ENCODE measurements at places on chromosomes 12 and 14. TPM values are rescaled to one million over a fixed set of nuclear protein-coding genes. Genes with fewer than 3 reads are reported as not detected.

Gene SERPINA4
- total RNA-seq = 0.31 TPM

Gene CEP128
- 4.0 TPM for total RNA-seq

DNA sequence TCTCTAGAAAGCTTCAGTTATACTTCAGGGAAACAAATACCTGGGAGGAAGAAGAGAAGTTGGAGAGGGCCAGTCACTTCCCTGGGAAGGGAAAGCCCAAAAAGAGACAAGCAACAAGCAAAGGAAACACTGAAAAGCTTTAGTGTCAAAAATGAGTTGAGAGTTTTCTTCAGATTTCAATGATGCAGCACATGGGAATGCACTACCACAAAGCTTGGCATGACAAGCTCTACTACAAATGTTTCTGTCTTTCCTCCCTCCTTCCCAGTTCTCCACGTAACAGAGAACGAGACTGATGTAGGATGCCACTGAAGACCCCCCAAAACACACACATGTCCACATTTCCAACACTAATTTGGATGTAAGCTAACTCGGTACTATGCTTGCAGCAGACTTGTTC, 26.8 kb upstream of the ADAMTS20 start:
- DNase-seq = no peak
- no peak overlapping the region for H3K4me3 ChIP-seq
- H3K36me3 ChIP-seq = no peaks in the 10 kb centered on the region
- H3K4me1 ChIP-seq = no peaks in the 10 kb centered on the region

DNA sequence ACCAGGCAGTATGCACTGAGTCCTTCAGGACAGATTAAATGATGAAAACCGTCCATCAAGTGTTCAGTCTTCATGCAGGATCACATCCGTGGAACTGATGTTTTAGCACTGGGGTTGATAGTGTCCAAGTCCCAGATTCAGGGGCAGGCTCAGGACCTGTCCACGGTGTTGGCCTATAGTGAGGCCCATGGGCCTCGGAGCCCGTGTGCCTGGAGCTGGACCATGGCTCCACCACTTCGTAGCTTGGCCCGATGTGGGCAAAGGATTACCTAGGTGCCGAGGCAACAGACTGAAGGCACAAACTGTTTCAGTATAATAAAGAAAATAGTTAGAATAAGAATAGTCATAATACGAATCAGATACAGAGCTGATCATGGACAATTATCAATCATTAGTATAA, 41.8 kb downstream of the DDX51 start:
- H3K36me3 ChIP-seq = peaks cover 16% of the 10 kb centered on the region
- no peaks in the 10 kb centered on the region for H3K27me3 ChIP-seq
- H3K4me3 ChIP-seq = no peak overlapping the region
- H3K27ac ChIP-seq = no peak overlapping the region
- H3K4me1 ChIP-seq = no peaks in the 10 kb centered on the region

DNA sequence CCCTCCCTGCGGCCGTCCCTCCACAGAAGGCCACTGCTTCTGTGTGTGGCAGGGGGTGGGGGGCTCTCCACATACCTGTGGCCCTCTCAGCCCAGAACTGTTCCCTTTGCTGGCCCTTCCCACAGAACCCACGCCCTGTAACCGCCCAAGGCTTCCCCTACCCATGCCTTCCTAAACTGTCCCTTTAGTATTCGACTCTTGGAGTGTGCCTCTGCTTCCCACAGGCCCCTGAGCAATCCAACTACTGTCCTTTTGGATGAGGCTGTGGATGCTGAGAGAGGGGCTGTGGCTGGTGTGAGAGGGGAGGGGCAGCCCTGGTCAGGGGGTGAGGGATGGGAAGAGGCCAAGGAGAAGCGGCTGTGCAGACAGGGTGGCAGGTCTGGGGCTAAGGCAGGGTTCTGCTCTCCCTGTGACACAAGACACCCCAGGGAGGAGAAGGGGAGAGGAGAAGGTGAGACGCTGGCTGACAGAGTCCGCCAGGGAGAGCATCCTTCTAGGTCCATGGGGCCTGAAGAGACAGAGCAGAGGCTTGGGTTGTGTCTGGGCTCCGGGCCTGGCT, 46.0 kb downstream of the DLK1 start:
- H3K36me3 ChIP-seq = no peaks in the 10 kb centered on the region
- no peak overlapping the region for H3K27ac ChIP-seq
- H3K4me3 ChIP-seq = no peak overlapping the region
- H3K4me1 ChIP-seq = no peaks in the 10 kb centered on the region
- no peak for DNase-seq
- H3K27me3 ChIP-seq = no peaks in the 10 kb centered on the region

Gene DLGAP5
- not detected for total RNA-seq

DNA sequence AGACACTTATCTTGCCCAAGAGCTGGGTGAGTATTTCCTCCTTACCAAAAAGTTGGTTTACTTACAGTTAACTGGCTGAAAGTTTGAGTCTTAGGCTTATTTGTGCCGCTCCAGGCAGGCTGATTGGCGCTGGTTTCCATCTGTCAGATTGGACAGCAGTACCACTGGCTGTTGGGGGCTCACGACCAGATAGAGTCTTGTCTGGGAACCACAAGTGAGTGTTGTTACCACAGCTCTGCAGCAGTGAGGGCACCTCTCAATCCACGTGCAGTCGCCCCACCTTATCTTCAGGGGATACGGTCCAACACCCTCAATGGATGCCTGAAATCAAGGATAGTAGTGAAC, 58.9 kb downstream of the DDX51 start:
- DNase-seq = peak; percentile 23
- H3K27ac ChIP-seq = peak overlapping the region; percentile 69
- peak overlapping the region; percentile 87 for H3K4me3 ChIP-seq

DNA sequence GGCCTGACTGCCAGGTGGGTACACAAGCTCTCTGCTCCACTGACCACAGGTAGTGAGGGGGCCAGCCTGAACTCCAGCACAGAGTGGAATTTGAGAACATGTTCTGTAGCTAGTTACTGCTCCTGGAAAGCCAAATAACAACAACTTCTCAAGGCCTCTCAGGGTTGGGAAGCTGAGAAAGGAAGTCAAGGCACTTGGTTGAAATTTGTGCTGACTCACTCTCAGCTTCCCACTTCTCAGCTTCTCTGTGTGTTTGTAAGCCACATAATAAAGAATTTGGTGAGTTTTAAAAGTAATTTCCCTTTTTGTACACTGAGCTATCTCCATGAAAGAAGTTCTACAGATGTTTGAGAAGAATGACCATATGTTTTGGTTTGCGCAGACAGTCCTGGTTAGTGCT, 234.9 kb downstream of the KTN1 start:
- H3K27ac ChIP-seq = peak overlapping the region; percentile 26
- H3K4me1 ChIP-seq = no peaks in the 10 kb centered on the region
- no peaks in the 10 kb centered on the region for H3K36me3 ChIP-seq
- no peak for DNase-seq

DNA sequence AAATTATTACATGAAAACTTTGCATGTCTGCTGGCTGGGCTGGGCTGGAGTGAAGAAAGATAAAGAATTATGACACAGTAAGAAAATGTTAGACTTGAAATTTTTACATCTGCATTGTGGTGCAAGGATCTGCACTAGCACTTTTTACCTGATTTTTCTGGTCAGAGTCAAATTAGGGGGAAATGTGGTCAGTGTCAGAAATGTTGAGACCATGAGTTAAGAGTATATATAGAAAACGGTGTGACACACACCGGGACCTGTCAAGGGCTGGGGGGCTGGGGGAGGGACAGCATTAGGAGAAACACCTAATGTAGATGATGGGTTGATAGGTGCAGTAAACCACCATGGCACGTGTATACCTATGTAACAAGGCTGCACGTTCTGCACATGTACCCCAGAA, 90.3 kb downstream of the IGF1 start:
- H3K4me3 ChIP-seq = no peak overlapping the region
- DNase-seq = no peak
- no peaks in the 10 kb centered on the region for H3K27me3 ChIP-seq
- no peaks in the 10 kb centered on the region for H3K4me1 ChIP-seq
- H3K36me3 ChIP-seq = no peaks in the 10 kb centered on the region

DNA sequence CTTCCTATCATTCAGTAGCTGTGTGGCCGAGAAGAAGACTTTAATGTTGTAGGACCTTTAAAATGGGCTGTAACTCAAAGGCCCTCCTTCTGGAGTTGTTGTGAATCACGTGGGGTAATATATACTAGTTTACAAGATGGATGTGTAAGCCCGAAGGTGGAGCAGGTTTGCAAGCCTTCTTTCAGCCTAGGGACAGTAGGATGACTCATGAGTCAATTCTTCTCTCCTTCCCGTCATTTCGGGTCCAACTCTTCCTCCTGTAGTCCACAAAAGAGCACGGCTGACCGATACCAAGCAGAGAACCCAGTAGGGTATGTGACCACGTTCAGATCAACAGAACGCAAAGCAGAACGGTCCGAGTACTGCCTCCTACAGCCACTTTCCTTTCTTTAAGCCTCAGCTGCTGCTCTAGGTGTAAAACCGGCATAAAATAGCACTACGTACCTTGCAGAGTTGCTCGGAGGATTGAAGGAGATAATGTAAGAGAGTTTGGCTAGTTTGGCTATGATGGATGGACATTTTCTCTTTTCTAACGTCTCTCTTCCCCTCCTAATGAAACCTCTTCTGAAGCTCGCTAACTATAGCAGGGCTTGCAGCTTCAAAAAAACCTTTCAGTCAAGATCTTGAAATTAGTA, 1.3 kb upstream of the RASSF3 start:
- peak overlapping the region; percentile 90 for H3K27ac ChIP-seq
- DNase-seq = peak; percentile 39
- peaks cover 20% of the 10 kb centered on the region for H3K4me1 ChIP-seq
- H3K4me3 ChIP-seq = no peak overlapping the region
- H3K36me3 ChIP-seq = no peaks in the 10 kb centered on the region

DNA sequence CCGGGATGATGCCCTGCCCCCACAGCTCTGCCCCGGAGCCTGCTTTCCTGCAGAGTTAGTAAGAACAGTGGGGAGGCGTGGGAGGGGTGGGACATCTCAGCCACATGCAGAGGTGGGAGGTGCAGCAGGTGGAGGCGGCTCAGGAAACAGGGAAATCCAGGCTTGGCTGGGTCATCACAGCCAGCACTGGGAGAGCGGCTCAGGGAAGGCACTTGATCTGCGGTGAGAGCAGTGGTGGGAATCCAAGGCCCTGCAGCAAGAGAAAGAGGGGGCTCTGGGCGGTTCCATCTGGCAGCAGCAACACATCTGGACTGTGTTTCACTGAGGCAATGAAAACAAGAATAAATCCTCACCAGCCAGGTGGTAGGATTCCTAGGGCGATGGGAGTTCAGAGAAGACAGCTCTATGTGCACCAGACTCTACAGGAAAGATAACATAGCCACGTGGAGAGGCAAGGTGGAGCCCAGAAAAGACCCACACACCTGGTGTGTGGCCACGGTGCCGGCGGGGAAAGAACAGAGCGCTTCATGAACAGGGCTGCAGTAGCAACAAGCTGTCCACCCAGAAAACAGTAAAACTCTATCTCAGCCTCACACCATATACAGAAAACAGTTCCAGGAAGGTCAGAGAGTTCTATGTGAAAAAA, 57.6 kb downstream of the CCDC85C start:
- H3K4me3 ChIP-seq = no peak overlapping the region
- H3K27ac ChIP-seq = no peak overlapping the region

DNA sequence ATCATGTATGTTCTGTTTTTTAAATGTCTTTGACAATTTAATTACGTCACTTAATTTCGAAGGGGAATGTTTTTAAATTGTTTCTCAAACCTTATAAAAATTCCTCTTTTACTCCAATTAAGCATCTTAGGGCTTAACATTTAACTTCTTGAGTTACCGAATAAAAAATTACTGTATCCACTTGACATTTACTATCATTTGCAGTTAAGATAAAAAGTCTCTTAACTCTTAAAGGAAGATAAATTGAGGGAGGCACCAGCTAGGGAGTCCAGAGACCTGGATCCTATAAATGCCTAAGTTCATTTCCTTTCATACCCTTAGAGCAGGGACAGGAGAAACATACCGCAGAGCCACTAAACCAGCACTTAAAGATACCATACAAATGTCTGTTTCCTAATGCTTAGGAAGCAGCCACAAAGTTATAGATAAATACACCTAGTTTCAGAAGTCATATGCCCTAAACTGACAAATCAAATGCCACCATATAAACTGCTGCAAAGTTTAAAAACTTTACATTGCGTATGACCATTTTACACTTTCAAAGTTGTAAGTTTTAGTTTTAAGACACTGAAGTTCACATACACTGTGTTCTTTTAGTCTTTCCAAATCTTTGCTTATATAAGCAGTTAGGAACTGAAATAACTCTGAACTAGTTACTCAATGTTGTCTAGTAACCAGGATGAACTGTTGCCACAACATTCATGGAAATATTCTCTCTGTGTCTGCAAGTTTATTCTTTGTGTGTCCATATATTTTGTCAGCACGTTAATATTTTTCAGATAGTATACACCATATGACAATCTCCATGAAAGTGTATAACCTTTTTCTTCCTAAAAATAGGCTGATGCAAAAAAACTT, 71.2 kb downstream of the GALNT4 start:
- H3K4me3 ChIP-seq = no peak overlapping the region
- no peaks in the 10 kb centered on the region for H3K36me3 ChIP-seq
- no peak overlapping the region for H3K27ac ChIP-seq
- H3K27me3 ChIP-seq = no peaks in the 10 kb centered on the region

Gene PPP1R36
- total RNA-seq = 2.0 TPM

GRCh38 chr12:86261142-86261541, 5.0 kb upstream of the MGAT4C start:
- no peak overlapping the region for H3K27ac ChIP-seq
- no peaks in the 10 kb centered on the region for H3K4me1 ChIP-seq
- H3K4me3 ChIP-seq = no peak overlapping the region

GRCh38 chr14:106039400-106039799, 513.0 kb downstream of the TMEM121 start:
- H3K36me3 ChIP-seq = no peaks in the 10 kb centered on the region
- peaks cover 10% of the 10 kb centered on the region for H3K27me3 ChIP-seq
- no peaks in the 10 kb centered on the region for H3K4me1 ChIP-seq
- peak; percentile 4 for DNase-seq

DNA sequence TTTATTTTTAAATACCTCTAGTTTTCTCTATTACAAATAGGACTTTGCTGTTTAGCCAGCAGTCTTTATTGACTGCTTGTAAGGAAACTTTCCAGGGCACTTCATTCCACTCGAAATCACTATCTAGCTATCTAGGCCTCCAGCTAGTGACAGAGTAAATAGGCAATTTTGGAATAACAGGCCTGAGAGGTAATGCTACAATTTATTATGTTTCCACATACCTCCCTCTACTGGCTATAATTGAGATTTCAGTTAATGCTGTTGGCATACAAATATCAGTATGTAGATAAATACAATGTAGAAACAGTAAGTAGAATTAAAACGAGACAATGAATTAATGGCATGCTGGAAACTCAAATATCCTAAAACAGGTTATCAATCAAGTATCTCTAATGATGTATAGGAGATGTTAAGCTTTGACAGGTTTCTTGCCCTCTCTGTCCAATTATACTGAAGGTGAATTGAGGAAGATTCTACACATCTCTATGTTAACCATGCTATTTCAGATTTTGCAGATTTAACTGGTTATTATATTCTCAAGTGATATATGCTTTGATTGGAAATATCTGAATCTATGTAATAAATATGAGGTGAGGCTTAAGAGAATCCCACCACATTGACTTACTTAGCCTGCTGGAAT, 7.2 kb downstream of the DTD2 start:
- H3K27ac ChIP-seq = no peak overlapping the region
- H3K27me3 ChIP-seq = no peaks in the 10 kb centered on the region
- no peak overlapping the region for H3K4me3 ChIP-seq
- peaks cover 30% of the 10 kb centered on the region for H3K36me3 ChIP-seq
- DNase-seq = no peak
- H3K4me1 ChIP-seq = peaks cover 5% of the 10 kb centered on the region
